ENCODE measurements at places on chromosomes 4 and X.

DNA sequence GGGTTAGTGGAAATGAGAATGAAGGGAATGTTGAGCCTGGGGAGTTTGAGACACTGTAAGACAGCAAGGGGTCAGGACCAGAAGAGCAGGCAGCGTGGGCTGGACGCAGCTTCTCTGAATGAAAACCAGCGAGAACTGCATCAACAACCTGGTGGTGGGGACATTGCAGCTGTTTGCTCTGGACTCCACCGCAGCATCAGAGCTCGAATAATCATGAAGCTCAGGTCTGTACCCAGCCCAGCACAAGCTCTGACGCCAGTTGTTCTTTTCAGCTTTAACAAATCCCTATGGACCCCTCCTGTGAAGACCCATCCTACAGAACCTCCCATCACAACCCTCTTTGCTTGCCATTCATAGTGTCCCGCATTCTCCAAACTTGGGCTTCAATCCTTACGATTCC lies 106.8 kb upstream of the PNPLA4 start:
- DNase-seq, result no peak

GRCh38 chr4:109820563-109820962 lies 5.0 kb downstream of the GAR1 start:
- DNase-seq, result no peak

- DNase-seq, result no peak
Measured at GRCh38 chr4:20266215-20267082, 14.7 kb downstream of the SLIT2 start.

DNA sequence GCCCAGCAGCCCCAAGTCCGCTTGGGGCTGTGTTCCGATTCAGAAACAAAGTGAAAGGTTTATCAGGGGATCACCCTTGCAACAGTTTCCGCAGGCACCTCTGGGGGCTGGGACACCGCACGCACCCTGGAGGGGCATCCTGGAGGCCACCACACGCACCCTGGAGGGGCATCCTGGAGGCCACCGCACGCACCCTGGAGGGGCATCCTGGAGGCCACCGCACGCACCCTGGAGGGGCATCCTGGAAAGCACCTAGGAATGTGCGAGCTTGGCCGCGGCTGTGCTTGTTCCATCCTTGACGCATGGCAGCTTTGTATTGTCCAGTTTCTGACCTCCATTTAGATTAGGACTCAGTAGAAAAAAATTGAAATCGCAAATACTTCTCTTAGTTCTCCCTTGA lies 21.3 kb upstream of the CBR4 start:
- DNase-seq, result no peak

GRCh38 chr4:165992283-165992682 lies 119.2 kb downstream of the TLL1 start:
- no peak for DNase-seq

- no peak for DNase-seq
Measured at GRCh38 chr4:25320336-25320735, 7.8 kb downstream of the ZCCHC4 start.

- DNase-seq, result no peak
Measured at GRCh38 chrX:154507673-154508383, 8.2 kb downstream of the FAM3A start.

GRCh38 chr4:74524985-74525384 lies 80.0 kb downstream of the AREG start:
- no peak for DNase-seq

- DNase-seq, result no peak
Measured at GRCh38 chr4:111450867-111451266, 694.4 kb upstream of the FAM241A start.

DNA sequence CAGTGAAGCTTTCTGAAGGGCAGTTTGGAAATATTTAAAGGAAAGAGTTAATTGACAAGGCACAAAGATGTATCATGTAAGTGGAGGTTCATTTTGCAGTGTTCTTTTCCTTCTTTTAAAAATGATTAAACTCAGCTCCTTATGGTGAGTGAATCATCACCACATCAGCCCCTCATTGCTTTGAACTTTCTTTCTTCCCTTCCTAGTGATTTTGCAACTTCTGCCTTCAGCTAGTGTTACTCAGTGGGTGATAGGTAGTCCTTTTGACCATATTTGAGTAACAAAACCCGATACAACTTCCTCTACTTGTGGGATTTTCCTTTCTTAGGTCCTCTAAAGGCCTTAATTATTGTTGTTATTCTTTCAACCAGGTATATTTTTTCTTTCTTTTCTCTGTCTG lies 8.2 kb downstream of the ZCCHC4 start:
- no peak for DNase-seq

GRCh38 chr4:111854494-111855087 lies 290.7 kb upstream of the FAM241A start:
- DNase-seq, result no peak

GRCh38 chr4:99647071-99647470 lies 10.6 kb downstream of the C4orf54 start:
- DNase-seq, result no peak

- peak; percentile 38 for DNase-seq
Measured at GRCh38 chr4:15400981-15401671, 26.7 kb upstream of the C1QTNF7 start.

DNA sequence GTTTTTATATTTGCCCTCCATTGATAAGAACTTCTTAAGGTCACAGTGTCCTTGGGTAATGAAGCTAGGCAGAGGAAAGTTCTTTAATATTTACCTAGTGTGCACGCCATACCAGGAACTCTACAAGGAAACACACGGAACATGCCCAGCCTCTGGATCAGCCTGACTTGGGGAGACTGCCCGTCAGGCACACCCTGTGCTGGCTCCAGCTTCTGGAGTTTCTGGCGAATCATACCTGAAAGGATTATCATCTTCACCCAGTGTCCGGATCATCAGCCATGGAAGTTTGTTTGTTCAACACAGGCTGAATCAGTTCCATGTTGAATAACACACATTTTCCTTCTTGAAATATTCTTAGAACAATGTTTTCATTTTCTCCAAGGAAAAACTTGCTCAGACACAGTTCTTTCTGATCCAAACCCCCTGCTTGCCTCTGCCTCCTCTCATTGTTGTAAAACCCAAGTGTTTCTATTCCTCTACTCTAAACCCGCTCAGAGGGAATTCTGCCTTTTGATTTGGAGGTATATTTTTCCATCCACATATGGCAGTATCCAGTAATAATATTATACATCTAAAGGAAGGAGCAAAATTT lies 176.7 kb downstream of the SHROOM3 start:
- DNase-seq, result no peak

DNA sequence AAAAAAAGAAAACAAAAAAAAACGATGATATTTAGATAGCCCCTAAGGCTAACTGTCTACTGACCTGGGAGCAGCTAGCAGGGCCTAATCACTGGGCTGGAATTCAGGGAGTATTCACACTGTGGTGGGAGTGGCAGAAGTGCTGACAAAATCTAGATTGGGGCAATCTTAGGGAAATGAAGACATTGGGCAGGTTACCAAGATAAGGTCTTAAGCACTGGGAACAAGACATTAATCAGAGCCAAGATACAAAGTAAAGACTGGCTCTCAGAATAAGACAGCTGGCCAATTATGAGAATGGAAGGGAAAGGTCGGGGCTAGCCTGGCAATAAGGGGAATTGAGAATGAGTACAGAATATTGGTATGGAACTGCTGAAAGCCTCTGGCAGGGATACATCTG lies 100.2 kb upstream of the GRIA3 start:
- no peak for DNase-seq

DNA sequence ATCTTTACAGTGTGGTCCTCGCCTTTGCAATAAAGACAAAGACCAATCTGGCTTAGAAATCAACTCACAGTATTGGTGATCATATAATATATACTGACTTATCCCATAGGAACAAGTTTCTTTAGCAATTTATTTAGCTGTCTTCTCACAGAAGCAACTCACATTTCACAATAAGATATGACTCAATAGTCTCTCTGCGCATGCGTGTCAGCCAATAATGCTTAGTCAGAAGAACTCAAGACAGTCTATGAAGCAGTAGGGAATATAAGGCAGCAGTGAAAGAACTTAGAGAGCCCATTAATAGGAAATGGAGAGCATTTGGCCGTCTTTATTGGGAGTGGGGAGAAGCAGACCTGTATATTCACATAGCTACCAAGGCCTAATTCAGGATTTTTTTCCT lies 216.7 kb downstream of the IL13RA2 start:
- DNase-seq, result no peak

DNA sequence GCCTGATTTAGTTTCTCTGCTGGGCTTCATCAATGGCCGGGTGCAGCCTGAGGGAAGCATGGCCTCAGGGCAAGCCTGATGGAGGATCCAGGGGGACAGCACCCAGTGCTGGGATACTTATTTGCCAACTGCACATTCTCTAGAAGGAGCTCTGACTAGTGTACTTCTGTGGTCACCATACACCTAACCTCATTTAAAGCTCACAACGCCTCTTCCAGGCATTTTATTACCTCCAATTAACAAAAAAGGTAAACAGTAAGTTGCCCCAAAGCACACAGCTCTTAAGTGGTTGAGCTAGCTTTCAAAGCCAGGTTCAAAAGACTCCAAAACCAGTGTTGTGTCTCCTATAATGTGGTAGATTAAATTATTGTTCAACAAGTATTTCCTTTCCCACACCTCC lies 26.8 kb upstream of the ATXN3L start:
- DNase-seq, result no peak

- DNase-seq, result no peak
Measured at GRCh38 chrX:133918361-133918771, 67.0 kb downstream of the GPC3 start.

GRCh38 chrX:126819429-126819828 lies at the start of gene PRR32:
PRR32 (plus strand) TSS chrX:126819729; CDS start chrX:126819844, 115 bp downstream.
- DNase-seq, result no peak

All from CD4-positive, alpha-beta T cell treated with Interleukin-10 for 1 hour (primary cell).